CD4-positive, CD25-positive, alpha-beta regulatory T cell (primary cell): ENCODE measurements at places on chromosomes 12 and 14. TPM values are rescaled to one million over a fixed set of nuclear protein-coding genes. Genes with fewer than 3 reads are reported as not detected.

BTBD6 gene
- total RNA-seq: 39.4 TPM

DNA sequence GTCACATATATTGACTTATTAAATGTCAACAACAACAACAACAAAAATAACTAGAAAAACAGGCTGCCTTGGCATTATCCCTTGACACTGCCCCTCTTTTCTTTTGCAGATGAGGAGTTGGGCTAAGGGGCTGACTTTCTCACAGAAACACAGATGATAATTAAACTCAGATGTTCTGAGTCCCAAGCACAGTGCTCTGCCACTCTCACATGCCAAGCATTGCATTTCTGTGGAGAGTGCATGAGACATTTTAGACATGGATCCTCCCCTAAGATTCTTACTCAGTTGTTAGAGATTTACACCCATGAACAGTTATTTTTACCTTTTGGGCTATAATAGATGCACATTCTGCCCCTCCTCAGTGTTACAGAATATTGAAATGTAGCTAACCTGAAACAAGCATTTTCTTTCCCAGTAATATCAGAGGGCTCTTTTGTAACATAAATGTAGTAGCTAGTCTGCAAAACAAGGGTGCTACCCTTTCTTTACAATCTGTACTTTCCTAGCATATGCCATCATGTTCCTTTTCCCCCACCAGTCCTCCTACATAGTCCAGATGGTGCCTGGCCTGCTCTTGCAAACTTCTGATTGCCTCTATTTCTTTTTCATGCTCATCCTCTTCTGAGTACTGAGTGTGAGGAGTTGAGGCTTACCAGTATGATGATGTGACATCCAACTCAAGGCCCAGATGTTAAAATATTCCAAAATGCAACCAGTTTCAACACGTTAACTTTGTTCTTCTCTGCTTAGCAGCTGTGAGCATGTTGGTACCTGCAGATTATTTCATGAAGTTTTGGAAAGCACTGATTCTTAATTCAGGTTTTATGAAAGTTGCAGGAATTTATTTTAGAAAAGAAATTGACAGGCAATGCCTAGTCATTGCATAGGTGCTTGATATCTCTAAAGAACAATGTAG lies 125.0 kb upstream of the ATP2B1 start:
- DNase-seq: no peak

DNA sequence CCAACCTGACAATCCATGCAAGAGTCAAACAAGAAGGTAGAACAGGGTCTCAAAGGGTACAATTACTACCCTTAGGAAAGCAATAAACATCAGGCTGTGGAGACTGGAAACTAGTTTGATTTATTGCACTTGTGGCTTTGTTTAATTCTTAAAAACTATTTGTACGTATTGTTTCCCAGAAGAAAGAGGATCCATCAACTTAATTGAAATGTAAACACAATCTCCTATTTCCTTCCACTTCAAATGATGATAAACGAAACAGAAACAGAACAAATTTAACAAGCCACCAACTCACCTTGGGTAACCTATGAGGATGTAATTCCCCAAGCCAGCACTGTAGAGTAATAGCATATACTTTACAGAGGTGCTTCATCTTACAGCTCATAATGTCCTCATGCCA lies 8.0 kb downstream of the STXBP6 start:
- DNase-seq: no peak

GRCh38 chr12:76252031-76252430 lies 96.2 kb downstream of the BBS10 start:
- no peak for DNase-seq

- DNase-seq: no peak
Observed at GRCh38 chr12:1030779-1031178, 39.8 kb downstream of the ERC1 start.
